H54 (cell line): ENCODE measurements at places on chromosomes 3 and 15.
A peak's percentile ranks its signal among the peaks of the same experiment; 100 is the strongest.

DNA sequence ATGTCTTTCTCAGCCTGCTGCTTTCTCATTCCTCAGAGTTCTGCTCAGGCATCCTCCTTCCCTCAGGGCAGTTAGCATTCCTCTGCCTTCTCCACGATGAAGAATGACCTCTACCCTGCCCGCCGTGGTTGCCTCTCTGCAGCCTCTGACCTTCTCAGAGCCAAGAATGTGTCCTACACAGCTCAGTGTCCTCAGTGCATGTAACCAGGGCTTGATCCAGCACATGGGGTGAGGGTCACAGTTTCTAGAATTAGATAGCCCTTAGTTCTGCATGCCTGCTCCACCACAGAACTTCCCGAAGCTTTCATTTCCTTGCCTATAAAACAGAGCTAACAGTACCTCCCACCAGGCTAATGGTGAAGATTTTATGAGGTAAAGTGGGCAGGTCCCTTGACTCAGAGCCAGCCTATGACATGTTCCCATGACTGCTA lies 182.1 kb downstream of the CLSTN2 start:
- no peak for DNase-seq

DNA sequence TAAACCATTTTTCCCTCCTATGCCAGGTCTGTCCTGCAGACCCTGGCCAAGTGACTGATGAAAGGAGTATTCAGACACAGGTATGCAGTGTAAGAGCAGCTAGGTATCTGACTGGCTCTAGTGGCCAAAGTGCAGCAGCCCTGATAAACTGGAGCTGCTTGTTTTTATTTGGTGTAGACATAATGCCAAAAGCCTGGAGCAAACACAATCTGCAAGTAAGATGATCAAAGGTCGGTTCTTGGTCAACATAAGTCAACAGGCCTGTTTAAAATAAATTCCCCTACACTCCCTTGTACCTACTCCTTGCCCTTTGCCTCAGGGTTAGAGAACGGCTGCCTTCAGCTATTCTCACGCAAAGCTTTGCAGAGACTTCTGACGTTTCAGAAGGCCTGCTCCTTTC lies 1003.1 kb downstream of the ZPLD1 start:
- no peak for DNase-seq

GRCh38 chr3:119469418-119470189 lies 841 bp downstream of the POGLUT1 start:
- DNase-seq = peak; percentile 10

DNA sequence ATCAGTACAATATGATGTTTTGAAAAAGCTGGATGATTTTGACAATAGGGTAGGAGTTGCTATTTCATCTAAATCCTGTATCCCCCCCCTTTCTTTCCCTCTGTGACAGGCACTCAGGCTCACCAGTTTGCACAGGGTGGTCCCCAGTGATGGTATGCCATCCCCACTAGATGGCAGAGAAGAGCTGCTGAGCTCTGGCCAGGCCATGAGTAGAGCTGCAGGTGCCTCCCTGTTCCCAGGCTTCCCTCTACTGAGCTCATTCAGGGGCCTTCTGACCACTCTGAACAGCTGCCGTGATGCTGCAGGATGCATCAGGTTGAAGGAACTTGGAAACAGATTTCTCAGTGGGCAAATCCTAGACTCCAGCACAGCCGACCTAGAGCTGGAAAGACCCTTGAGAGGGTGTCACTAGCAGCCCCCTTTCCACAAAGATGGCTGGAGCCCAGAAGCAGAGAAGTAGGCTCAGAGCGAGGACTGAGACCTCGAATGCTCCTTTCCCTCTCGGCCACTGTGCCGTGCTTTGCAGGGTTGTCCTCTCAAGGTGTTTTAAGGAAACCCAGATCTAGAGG lies 45.1 kb downstream of the EFCAB12 start:
- DNase-seq = peak; percentile 92

GRCh38 chr15:101523560-101523940 lies 34.0 kb upstream of the PCSK6 start:
- no peak for DNase-seq

DNA sequence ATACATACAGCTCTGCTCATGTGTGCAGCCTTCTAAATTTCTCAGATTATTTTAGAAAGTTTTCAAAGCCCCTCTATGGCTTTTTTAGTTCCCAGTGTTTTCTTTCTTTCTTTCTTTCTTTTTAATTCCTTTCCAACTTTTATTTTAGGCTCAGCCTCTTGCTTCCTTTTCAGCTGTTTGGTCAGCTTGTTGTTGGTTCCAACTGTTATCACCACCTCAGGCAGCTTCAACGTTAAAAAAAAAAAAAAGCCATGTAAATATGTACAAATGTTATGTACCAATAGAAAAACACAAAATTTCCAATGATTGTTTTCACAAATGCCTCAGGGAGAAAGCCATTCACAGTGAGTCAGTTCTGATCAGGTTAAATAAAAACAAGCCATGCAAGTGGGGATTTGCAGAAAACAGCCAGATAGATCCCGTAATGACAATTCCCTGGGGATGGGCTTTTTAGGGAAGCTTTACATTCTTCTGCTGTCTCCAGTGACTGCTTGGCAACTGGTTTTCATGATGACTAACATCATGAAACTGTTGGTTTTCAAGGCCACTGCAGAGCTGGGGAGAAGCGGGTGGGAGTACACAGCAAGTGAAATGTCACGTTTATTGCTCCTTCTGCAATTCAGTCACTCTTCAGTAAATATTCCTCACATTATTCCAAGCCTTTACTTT lies 908.4 kb downstream of the EPHA3 start:
- no peak for DNase-seq

DNA sequence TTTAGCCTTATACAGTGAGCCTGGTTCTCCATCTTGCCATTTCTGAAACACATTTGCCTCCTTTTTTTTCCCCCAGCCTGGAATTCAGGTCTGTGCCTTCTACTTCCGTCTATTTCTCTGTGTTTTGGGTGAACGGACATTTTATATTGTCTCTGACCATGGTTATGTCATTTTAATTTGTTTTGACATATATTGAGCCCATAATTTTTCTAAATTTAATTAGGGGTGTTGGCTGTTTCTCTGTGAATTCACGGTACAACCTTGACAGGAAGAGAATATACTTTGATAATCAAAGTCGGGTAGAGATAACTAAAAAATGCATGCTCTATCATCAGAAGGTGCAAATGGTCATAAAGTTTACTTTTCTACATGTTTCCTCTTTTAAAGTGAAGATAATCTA lies 361.4 kb downstream of the VGLL3 start:
- no peak for DNase-seq

GRCh38 chr15:42064271-42064670 lies 30.1 kb downstream of the PLA2G4D start:
- no peak for DNase-seq

- no peak for DNase-seq
Measured at GRCh38 chr3:24155276-24155675, 210.2 kb downstream of the NR1D2 start.

GRCh38 chr15:64926661-64927060 lies 15.0 kb downstream of the ANKDD1A start:
- DNase-seq = no peak

- DNase-seq = no peak
Measured at GRCh38 chr3:188090620-188091309, 63.2 kb upstream of the LPP start.

GRCh38 chr3:177343122-177343625 lies 145.9 kb upstream of the TBL1XR1 start:
- DNase-seq = no peak
